ENCODE measurements at places on chromosomes 16 and 17.

DNA sequence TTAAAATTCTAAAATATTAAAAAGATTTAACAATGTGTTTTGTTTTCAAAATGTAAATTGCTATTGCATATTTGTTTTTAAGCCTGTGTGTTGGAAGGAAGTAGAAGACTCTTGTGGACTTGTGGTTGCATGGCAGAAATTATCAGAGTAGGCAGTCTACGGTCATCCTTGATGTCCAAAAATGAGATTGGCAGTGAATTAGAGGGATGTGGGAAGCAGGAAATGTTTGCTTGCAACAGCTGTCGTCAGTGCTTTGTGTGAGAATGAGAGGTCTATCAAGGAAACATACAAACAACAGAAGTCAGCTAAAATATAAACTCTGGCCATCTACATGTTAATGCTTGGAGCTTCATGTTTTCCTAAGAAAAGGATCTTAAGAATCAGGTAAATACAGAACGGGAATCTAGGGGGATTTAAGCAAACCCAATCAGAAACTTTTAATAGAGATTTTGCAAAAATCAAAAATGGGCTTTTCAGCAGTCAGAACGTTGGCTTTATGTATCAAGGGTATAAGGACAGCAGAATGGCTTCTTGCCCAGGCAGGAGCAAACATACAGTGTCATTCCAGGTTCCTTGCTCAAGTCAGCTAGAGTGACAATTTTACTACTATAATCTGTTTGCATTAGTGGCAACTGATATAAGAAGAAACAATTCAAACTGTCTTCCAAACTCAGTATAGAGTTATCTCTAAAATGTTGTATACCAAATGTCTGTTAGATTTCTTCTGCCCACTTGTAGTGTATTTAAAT lies 196.7 kb downstream of the CYB561 start:
- no peak for DNase-seq

- DNase-seq, result no peak
Measured at GRCh38 chr16:84247844-84248243, 8.0 kb upstream of the KCNG4 start.

DNA sequence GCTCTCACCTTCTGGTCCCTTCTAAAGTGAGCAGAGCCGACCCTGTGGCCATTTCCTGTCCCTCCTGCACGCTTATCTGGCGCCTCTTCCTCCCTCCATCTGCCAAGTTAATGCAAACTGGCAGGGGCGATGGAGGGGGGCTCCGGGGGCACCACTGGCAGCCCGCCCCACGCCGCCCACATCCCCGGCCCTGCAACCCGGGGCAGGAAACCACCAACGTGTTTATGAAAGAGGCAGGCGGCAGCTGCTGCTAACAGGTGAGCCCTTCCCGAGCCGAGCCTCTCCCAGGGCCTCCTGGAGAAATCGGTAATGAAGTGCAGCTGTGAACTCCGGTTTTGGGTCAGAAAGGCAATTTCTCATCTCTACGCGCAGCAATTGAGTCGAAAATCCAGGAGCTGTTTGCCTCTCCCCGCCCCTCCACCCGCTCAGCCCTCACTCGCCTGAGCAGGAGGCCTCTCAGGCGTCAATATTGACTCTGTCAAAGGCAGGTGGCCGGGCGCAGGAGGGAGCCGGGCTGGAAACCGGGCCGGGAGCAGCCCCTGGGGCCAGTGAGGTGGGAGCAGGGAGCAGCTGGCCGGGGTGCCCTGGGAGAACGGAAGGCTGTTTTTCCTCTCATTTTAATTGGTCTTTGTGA lies 164.4 kb upstream of the GSE1 start:
- DNase-seq, result no peak

- no peak for DNase-seq
Measured at GRCh38 chr17:75808905-75809621, 24.5 kb downstream of the UNK start.

- DNase-seq, result no peak
Measured at GRCh38 chr17:56930739-56931337, 17.0 kb upstream of the TRIM25 start.

GRCh38 chr17:27800522-27800921 lies at the start of gene NOS2:
TSS of gene NOS2 (minus strand) at chr17:27800529. CDS start at chr17:27798809, 1,720 bp downstream.
- DNase-seq, result no peak

GRCh38 chr16:82649766-82650165 lies 23.0 kb downstream of the CDH13 start:
- DNase-seq, result no peak

GRCh38 chr16:78633551-78633950 lies 534.1 kb downstream of the WWOX start:
- DNase-seq, result no peak

GRCh38 chr17:20800146-20800545 lies 220.6 kb downstream of the CDRT15L2 start:
- DNase-seq, result no peak

All from left lung (tissue), 14 donors.